ENCODE measurements at places on chromosomes 11 and 22. TPM values are rescaled to one million over a fixed set of nuclear protein-coding genes. Genes with fewer than 3 reads are reported as not detected.

The GLB1L2 gene
- 6.2 TPM for total RNA-seq

The ELFN2 gene
- 9.0 TPM for total RNA-seq

The YAP1 gene
- 143 TPM for total RNA-seq

The SCUBE2 gene
- 0.25 TPM for total RNA-seq

The PRR14L gene
- 19.9 TPM for total RNA-seq

The FAM111B gene
- total RNA-seq = 0.63 TPM

The FXYD6 gene
- 12.2 TPM for total RNA-seq

The RAPSN gene
- total RNA-seq = not detected

The TNNT3 gene
- not detected for total RNA-seq

The GVQW3 gene
- total RNA-seq = 1.1 TPM

The ACCSL gene
- total RNA-seq = not detected

The OR52E8 gene
- total RNA-seq = not detected

The FAM181B gene
- 0.33 TPM for total RNA-seq

The LDLRAD3 gene
- 11.7 TPM for total RNA-seq

The CALCA gene
- total RNA-seq = not detected

The CEP126 gene
- 0.98 TPM for total RNA-seq

The TRIM48 gene
- not detected for total RNA-seq

The SHANK2 gene
- 35.9 TPM for total RNA-seq

The CD248 gene
- total RNA-seq = 5.1 TPM

The C11orf21 gene
- total RNA-seq = not detected

The MICALL1 gene
- 38.4 TPM for total RNA-seq

The APOL3 gene
- total RNA-seq = 3.4 TPM

The FJX1 gene
- total RNA-seq = 35.0 TPM

The TMEM223 gene
- 38.3 TPM for total RNA-seq

The SORL1 gene
- total RNA-seq = 8.0 TPM

The OR6Q1 gene
- not detected for total RNA-seq

The APOA1 gene
- total RNA-seq = not detected

The ZNF214 gene
- 0.65 TPM for total RNA-seq

The ME3 gene
- total RNA-seq = 24.8 TPM

The OR52I2 gene
- not detected for total RNA-seq

The LAYN gene
- total RNA-seq = 14.3 TPM

The HTR3A gene
- not detected for total RNA-seq

The MMP13 gene
- total RNA-seq = 0.33 TPM

The LDHAL6A gene
- not detected for total RNA-seq

The GRK3 gene
- 0.76 TPM for total RNA-seq

The FIBP gene
- total RNA-seq = 176 TPM

The SMC1B gene
- not detected for total RNA-seq

The KCNE3 gene
- 0.81 TPM for total RNA-seq

The C11orf65 gene
- total RNA-seq = 1.6 TPM

Measured in mesangial cell (primary cell).